ENCODE measurements at places on chromosomes 7 and 10.

DNA sequence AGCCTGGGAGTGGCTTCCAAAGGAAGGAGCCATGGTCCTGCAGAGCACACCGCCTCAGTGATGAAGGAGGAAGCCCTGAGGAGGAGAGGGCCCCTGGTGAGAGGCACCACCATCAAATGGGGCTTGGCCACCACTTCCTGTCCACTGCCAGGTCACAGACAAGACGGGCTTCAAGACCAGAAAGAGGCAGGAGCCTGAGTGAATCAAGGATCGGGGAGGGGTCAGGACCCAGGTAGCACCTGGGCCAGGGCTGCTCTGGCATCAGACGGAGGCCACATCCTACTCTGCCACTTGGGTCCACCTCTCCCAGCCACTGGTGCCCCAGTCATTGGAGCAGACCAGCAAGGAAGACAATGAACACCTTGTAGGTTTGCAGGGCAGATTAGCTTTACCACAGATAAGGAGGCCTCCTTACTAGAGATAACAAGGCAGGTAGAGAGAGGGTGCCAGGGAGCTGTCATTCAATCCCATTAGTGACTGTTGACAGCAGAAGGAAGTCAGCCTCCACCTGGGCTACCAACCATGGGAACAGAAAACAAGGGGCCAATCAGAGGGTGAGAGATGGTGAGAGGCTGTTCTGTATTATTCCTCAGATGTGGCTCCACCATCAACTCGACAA, 143.4 kb downstream of the TNS3 start:
- no peak for DNase-seq

DNA sequence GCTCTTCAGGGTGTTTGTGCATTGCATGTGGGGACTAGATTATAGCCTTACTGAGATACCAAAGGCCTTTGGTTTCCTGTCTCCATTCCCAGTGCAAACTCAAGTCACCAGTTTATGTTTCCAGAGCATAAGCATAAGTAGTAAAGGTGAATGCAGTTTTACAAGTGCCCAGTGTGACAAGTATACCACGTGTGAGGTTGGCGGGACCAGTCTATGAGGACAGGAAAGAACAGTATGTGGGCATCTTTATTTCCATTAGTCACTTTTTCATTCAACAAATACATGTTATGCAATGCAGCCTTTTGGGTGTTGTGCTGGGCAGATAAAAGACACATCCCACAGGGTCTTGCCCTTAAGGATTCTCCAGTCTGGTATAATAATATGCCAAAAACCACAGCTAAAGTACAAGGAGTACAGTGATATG, 146.5 kb downstream of the ARID5B start:
- no peak for DNase-seq

DNA sequence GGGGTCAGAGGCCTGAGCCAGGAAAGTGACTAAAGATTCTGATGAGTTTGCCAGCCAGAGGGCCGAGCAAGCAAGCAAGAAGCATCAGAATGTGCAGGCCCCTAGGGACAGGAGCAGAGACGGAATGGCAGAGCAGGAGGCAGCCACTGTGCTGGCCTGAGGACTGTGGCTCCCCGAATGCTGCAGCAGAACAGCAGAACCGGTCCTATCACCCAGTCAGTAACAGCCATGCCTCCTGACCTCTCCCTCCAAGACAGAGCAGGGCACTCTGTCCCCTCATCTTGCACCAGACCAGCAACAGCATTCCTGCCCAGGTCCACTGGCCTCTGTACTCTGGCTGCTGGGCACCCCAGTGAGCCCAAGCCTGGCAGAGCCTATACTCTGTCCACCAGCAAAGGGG, 85.9 kb downstream of the ARHGAP22 start:
- DNase-seq, result no peak

- DNase-seq, result no peak
Measured at GRCh38 chr7:151129117-151129959, 38.2 kb downstream of the GBX1 start.

- no peak for DNase-seq
Measured at GRCh38 chr7:84112771-84113170, 81.8 kb downstream of the SEMA3A start.

DNA sequence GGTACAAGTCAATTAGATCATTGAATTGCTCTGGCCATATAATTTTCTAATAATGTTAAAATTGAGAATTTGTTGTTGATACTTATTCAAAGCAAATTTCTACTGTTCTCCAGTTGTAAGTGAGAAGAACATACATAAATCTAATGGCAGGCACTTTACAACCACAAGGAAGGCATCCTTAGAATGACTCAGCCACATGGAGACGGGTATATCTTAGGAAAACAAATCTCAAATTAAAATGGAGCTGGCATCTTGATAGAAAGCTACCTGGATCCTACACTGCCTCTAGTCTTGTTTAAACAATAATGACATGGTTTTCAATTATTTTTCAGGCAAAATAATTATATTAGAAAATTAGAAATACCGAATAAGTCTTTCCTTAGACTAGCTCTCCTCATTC, 1183.7 kb upstream of the SORCS1 start:
- no peak for DNase-seq

GRCh38 chr10:344582-345200, 209.4 kb downstream of the ZMYND11 start:
- no peak for DNase-seq

DNA sequence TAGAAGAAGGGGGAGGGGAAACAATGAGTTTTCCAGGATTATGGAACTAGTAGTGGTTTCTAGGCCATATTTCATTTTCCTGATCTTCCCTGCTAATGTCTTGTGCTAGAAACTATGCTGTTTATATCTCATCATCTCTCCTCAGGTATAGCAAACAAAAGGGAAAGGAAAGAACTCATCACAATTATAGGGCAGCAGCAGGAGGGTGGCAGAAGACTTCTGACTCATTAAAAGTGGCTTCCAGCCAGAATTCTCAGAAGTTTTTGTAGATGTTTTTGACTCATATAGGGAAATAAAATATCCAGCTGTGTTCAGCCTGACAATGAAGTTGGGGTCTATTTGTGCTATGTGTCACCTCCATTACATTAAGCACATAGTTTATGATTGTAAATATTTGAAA, 6.5 kb downstream of the AHR start:
- DNase-seq, result peak; percentile 33

DNA sequence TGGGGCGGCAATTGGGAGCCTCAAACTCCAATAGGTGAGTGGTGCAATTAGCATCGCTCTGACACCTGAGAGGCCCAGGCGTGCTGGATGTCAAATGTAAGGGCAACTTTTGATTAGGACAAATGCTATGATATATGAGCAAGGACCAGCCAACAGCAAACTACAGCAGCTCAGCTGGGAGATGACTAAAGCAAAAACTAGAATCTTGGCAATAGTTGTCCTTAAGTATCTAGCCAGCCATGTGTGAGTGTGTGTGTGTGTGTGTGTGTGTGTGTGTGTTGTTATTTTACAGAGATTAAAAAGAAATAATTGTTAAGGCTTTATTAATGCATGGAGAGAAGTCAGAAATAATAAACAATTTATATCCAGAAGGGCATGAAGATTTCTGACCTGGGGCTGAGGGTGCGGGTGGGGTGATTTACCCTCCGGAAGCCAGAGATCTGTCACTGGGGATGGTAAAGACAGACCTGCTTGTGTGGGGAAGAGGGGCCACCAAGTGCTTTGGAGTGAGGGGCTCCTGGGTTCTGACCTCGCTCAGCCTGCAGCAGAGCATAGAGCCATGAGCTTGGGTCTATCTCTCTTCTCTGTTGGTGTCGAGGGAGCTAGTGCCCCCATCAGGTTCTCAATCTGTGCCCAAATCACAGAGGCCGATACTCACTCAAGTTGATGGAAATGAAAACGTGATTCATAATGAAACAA, 77.3 kb downstream of the EMX2 start:
- DNase-seq, result no peak

DNA sequence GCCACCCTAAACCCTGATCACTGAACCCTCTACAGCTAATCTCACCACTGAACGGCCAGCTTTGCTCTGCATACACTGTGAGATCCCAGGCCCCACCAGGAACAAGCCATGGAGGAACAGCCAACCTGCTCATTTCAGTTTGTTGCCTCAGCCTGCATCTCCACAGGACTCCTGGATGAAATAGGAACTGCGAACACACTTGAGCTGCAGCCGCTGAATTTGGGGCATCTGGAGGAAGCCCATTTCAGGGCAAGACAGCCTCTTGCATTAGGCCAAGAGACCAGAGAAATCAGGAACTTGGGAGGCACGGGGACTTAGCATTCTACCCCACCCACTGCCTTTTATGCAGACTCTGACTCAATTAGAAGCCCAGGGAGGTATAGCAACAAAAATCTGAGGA, 14.5 kb upstream of the EGR2 start:
- DNase-seq, result no peak

- no peak for DNase-seq
Measured at GRCh38 chr7:1666317-1666822, 3.7 kb upstream of the ELFN1 start.

GRCh38 chr10:27771231-27771630, 25.6 kb upstream of the MKX start:
- no peak for DNase-seq

DNA sequence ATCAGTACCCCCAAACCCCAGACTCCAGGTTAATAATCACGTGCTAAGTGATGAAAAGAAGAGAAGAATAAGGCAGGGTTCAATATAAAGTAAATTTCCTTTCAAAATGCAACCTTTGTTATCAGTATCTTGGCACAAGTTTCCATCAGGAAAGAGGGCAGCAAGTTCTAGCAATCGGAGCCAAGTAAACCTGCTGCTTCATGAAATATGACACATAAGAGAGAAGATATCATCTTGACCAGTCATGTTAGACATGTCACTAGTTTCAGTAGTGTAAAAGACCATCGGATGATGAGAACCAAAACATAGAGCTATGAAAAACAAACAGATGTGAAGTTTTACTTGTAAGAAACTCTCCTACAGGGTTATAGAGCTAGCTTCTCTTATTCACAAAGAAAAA, 44.0 kb downstream of the AASS start:
- DNase-seq, result peak; percentile 38

All from hematopoietic multipotent progenitor cell treated with erythropoietin and hydrocortisone succinate and interleukin-3 and kit ligand, for 17 days (in vitro differentiated cells).